ENCODE measurements at places on chromosomes 11 and 22.

GRCh38 chr11:394034-394857 is at the start of gene PKP3:
Gene PKP3, plus strand, starts transcription at chr11:394209. Its CDS starts 84 bp downstream, at chr11:394293.
- no peak within 1 kb of the TSS for H3K27ac ChIP-seq
- H3K36me3 ChIP-seq = no peaks in the 10 kb centered on the region
- peaks cover 8% of the 10 kb centered on the region for H3K4me1 ChIP-seq
- DNase-seq = no peak

DNA sequence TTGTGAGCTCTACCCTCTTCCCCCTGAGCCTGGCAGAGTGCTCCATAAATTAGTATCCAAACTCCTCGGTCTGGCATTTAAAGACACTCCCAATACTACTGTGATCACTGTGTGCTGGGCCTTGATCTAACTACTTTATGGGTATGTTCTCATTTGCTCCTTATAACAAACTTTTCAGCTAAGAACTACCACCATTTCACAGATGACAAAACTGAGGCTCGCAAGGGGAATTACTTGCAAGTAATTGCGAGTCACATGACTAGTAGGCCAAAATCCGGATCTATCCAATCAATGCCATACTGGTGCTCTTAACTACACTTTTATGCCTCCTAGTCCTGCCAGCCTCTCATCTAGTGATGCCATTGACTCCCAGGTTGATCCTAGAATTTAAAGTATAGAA is 3.6 kb downstream of the THOC5 start:
- H3K36me3 ChIP-seq = peaks cover 25% of the 10 kb centered on the region
- no peaks in the 10 kb centered on the region for H3K27me3 ChIP-seq
- H3K4me3 ChIP-seq = peak overlapping the region; percentile 30
- no peak for DNase-seq

DNA sequence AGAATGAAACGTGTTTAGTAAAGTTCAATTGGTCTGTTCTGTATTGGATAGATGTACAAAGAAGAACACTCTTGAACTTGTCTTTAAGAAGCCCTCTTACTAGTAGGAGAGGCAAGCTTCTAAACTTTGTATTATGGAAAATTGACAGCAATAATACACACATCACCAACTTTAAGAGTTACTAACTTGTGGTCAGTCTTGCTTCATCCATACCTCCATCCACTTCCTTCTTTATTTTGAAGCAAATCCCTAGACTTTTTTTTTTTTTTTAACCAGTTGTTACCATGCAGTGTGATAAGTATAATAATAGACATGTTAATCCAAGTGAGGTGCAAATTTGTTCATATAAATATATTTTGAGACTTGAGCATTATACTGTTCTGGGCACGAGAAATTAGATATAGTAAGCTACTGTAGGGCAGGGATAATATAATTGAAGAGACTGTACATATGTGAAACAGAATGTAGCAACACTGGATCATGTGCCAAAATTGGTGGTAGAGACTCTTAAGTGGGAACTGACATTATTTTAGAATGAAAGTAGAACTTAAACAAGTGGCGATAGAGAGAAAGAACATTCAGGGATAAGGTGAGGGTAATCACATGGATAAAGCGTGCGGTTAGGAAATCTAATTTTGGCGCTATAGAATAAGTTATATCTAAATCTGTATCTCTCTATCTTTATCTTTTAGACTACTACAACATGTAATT is 6.5 kb downstream of the FAR1 start:
- H3K27ac ChIP-seq = no peak overlapping the region
- H3K27me3 ChIP-seq = no peaks in the 10 kb centered on the region
- no peak overlapping the region for H3K4me3 ChIP-seq
- no peak for DNase-seq

DNA sequence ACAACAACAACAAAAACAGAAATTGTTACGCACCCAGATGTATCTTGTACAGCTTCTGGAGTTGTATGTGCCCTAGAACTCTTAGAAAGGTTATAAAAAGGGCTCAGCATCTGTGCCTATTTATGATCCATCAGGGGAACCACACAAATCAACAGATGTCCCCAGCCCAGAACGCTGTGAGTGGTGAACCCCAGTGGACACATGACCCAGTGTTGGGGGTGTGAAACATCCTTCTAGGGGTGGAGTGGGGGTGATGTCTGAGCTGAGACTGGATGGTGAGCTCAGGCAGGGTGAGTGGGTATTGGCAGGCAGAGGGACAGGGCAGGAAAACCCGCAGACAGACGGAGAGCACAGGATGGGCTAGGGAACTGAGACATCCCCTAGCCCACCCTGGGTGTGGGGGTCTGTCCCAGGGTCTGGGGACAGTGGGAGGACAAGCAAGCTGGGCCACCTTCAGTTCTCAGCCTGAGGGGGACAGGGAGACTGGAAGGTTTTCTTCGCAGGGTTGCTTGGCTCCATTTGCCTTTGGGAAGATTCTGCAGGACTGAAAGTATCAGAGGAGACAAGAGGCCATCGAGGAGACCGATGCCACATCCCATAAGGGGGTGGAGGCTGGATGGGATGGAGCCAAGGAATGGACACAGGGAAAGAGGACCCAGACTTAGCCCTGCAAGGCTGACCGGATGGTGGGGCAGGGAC is 5.8 kb upstream of the EMID1 start:
- H3K4me3 ChIP-seq = peak overlapping the region; percentile 15
- H3K4me1 ChIP-seq = peaks cover 38% of the 10 kb centered on the region
- no peak for DNase-seq
- H3K27ac ChIP-seq = no peak overlapping the region

DNA sequence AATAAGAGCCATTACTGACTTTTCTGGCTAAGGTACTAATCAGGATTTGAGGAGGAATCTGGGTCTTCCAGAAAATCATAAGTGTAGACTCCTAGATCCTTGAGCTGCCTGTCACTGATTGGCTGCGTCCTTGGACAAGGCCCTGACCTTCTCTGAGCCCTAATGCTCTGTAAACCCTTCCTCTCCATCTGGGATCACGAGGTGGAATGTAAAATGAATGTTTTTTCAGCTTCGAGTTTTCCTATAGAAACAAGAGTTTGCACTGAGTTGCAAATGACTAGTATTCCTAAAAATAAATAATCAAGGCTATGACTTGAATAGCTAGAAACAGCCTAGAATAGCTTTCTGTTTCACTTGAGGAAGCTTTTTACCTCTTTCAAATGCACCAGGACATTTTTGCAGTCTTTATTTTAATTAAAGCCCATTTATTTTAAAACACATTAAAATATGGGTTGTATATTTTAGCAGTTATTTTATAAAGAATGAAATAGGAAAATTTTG is 1.1 kb upstream of the DIXDC1 start:
- peak overlapping the region; percentile 54 for H3K4me3 ChIP-seq
- H3K4me1 ChIP-seq = peaks cover 19% of the 10 kb centered on the region
- no peak overlapping the region for H3K27ac ChIP-seq
- H3K36me3 ChIP-seq = peaks cover 8% of the 10 kb centered on the region

DNA sequence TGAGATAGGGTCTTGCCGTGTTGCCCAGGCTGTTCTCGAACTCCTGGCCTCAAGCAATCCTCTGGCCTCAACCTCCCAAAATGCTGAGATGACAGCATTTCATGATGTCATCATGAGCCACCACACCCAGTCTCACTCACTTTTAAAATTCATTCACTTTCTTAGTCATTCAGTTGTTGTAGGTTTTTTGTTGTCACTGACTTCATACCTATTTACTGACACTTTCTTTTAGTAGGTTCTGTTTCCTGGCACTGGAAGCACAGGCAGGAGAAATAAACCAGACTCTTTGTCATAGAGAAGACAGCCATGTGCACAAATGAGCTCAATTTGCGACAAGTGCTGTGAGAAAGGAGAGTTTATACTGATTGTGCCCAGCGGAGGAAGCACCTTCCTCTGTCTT is 10.5 kb downstream of the ART5 start:
- no peaks in the 10 kb centered on the region for H3K4me1 ChIP-seq
- no peak overlapping the region for H3K27ac ChIP-seq
- DNase-seq = no peak
- no peaks in the 10 kb centered on the region for H3K36me3 ChIP-seq

DNA sequence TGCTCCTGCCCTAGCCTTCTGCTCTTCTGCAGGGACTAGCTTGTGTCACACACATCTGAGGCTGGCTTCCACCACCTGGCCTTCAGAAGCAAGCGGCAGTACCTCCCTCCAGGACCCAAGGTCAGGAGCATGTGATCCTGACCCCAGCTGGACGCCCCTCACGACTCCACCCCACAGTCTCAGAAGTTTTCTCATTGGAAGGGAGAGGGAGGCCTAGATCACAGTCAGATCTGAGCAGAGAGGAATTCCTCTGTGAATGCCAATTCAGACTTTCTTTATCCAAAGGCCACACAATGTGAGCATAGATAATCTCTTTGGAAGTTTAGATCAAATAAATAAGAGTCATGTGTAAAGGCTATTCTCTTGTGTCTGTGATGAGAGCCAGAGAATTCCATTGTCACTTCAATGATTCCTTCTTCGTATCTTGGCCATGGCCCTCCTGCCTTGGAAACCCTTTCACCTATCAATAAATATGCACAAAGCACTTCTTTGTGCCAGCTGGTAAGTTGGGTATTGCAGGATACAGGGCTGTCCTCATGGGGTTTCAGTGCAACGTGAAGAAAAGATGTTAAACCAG is 142.9 kb downstream of the SNX19 start:
- H3K27me3 ChIP-seq = no peaks in the 10 kb centered on the region
- no peak for DNase-seq
- H3K36me3 ChIP-seq = no peaks in the 10 kb centered on the region
- H3K27ac ChIP-seq = no peak overlapping the region
- H3K4me1 ChIP-seq = peaks cover 6% of the 10 kb centered on the region

DNA sequence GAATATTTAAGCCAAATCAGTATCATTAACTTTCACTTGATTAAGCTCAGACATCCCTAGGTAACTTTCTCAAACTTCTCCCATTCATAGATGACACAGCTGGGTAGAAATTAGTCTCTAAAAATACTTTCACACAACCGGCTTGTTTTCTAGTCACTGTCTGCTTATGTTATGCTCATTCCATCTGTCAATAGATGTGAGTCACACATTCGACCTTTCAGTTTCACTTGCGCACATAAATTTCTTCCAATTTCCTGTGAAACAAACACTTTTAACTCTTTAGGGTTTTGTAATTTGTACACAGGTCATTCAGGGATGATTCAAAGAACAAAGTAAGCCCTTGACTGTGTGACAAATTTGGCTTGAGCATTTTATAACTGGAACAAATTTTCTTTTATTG is 723.0 kb downstream of the KCNA4 start:
- H3K27me3 ChIP-seq = no peaks in the 10 kb centered on the region
- DNase-seq = no peak
- H3K4me1 ChIP-seq = no peaks in the 10 kb centered on the region
- no peak overlapping the region for H3K4me3 ChIP-seq
- no peak overlapping the region for H3K27ac ChIP-seq
- H3K36me3 ChIP-seq = no peaks in the 10 kb centered on the region

DNA sequence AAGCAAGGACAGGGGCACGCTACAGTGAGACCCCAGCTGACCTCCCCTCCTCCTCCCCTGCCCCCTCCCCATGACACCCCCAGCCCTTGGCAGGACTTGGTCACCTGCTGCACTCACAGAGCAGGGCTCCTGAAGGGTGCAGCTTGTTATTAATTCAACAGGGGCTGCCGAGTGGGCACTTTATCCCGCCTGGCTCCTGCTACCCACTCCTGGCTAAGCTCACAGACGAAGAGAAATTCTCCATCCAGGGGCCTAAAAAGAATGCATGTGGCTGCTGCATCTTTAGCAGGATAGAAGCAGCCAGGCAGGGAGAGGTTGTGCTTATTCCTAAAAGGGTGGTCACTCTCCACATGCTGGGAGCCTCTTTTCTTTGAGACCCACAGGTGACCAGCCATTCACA is 40.3 kb downstream of the GALNT18 start:
- no peaks in the 10 kb centered on the region for H3K4me1 ChIP-seq
- no peaks in the 10 kb centered on the region for H3K36me3 ChIP-seq
- no peak overlapping the region for H3K27ac ChIP-seq
- no peak for DNase-seq

- peaks cover 21% of the 10 kb centered on the region for H3K4me1 ChIP-seq
- H3K27me3 ChIP-seq = peaks cover 3% of the 10 kb centered on the region
- no peaks in the 10 kb centered on the region for H3K36me3 ChIP-seq
Measured at GRCh38 chr11:60950933-60951605, 907 bp downstream of the SLC15A3 start.

- H3K27me3 ChIP-seq = no peaks in the 10 kb centered on the region
- peaks cover 2% of the 10 kb centered on the region for H3K4me1 ChIP-seq
- no peak overlapping the region for H3K27ac ChIP-seq
- no peak overlapping the region for H3K4me3 ChIP-seq
- no peaks in the 10 kb centered on the region for H3K36me3 ChIP-seq
Measured at GRCh38 chr22:33519071-33519973, 401.0 kb downstream of the LARGE1 start.

DNA sequence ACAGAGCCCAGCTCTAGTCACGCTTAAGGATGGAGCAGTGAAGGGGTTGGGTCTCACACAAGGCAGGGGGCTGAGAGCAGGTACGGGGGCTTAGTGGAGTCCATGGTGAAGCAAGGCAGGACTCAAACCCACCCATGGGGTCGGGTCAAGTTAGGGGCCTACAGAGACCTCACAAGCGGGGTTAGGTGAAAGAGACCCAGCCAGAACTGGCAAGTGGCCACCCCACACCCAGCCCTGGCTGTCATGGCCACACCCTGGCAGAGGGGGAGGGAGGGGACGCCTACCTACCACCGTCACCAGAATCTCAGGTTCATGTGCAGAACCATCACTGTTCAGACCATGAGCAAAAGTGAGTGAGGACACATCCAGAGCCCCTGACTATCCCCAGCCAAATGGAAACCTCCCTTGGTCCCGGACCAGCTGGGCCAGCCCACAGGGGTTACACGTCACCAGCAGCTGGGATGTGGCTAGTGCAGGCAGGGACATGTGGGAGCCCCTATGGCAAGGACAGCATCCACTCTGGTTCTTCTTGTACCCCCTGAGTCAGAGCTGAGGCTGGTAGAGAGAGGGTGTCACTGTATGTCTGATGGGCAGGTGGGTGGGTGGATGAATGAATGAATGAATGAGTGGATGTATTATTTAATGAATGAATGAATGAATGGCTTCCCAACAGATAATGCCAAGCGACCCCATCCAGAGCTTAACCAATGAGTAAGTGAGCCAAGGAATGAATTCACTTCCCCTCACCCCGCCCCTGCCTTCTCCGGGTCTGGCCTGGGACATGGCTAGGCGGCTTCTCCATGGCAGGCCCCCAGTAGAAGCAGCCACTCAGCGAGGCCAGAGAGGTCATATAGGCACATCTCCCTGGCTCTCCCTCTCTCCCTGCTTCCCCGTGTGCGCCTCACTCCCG is 681.6 kb downstream of the TBC1D22A start:
- no peak overlapping the region for H3K27ac ChIP-seq
- no peaks in the 10 kb centered on the region for H3K36me3 ChIP-seq
- no peak for DNase-seq
- no peaks in the 10 kb centered on the region for H3K27me3 ChIP-seq

- H3K4me3 ChIP-seq = no peak overlapping the region
- no peaks in the 10 kb centered on the region for H3K36me3 ChIP-seq
- DNase-seq = no peak
- H3K4me1 ChIP-seq = no peaks in the 10 kb centered on the region
- H3K27me3 ChIP-seq = no peaks in the 10 kb centered on the region
- no peak overlapping the region for H3K27ac ChIP-seq
Measured at GRCh38 chr11:102330231-102330630, 12.9 kb downstream of the BIRC3 start.
